Activated effector memory CD4-positive, alpha-beta T cell treated with anti-CD3 and anti-CD28 coated beads, Interleukin-2, amount 50 U/mL, for 16 hours (primary cell): ENCODE measurements at places on chromosomes 2 and 18.

GRCh38 chr18:11984091-11984490, 2.8 kb downstream of the IMPA2 start:
- no peak for DNase-seq

- DNase-seq = no peak
Observed at GRCh38 chr18:25164848-25165811, 186.8 kb downstream of the ZNF521 start.

DNA sequence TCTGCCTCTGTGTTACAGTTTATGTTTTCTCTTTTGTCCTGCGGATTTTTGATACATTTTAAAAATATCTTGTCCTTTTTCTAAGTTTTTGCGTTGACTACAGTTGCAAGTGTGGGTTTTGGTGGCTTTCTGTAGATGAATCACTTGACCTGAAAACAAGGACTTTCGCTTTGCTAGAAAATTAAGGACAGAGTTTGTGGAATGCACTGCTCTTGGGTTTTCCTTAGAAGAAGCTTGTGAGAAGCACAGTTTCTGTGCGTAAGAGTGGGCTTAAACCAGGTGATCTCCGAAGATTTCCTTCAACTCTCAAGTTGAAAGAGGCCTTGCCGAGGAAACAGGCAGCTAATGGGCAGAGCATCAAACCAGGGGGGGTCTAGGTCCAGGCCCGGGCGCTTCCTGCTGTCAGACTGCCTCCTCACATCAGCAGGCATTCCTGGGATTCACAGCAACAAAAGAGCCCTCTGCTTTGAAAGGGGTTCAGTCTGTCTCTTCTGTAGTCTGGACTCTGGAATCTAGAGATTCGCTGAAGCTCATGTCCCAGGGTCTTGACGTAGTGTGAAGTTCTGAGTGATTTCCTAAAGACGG, 17.3 kb downstream of the NCK2 start:
- DNase-seq = no peak

DNA sequence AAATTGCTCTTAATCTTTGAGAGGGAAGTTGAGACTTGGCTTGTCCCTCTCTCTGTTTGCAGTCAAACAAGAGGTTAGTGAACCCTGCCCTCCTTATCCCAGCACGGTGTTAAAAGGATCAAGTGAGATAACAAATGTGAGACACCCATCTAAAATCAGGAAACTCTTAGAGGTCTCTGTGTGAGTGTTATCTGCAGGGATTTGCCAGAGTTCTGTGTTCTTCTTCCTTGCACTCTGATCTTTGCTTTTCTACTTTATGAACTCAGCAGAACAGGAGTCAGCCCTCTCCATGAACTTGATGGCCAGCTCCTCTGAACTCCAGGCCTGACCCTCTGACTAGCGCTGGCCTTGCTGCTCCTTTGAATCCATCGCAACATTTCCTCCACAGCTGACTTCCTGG, 123.8 kb downstream of the NCKAP5 start:
- no peak for DNase-seq

- no peak for DNase-seq
Observed at GRCh38 chr18:10863026-10863425, 286.3 kb downstream of the PIEZO2 start.

DNA sequence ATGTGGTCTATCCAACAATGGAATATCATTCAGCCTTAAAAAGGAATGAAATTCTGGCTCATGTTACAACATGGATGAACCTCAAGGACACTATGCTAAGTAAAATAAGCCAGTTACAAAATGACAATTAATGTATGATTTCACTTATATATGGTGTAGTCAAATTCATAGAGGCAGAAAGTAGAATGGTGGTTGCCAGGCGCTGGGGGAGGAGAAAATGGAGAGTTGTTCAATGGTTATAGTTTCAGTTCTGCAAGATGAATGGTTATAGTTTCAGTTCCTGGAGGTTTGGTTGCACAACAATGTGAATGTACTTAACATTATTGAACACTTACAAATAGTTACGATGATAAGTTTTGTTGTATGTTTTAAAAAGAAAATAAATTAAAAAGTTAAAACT, 79.2 kb upstream of the IL1R2 start:
- no peak for DNase-seq

- DNase-seq = no peak
Observed at GRCh38 chr18:36578871-36579710, 249.7 kb downstream of the TPGS2 start.

GRCh38 chr18:7414459-7414858, 152.7 kb upstream of the PTPRM start:
- DNase-seq = no peak

DNA sequence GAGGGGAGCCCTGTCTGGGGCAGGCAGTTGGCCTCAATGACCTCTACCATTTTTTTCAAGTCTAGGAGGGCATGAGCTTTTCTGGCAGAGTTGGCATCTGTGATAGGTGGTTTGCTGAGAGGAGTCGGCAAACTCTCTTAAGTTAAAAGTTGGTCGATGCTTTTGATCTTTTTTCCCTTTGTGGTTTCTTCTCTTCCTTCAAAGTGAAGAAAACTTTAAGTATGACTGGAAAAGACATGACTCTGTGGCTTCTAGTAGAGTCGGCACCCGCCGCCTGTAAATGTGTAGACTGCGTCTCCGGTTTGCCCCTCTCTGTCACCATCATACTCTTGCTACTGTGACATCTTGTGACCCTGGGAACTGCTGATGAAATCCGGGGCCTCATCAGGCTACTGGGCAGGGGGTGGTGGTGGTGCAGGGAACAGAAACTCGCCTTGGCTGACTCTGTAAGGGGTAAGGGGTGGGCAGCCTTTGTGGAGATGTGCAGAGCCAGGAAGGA, 21.1 kb downstream of the INPP5D start:
- peak; percentile 83 for DNase-seq

- no peak for DNase-seq
Observed at GRCh38 chr2:12616456-12617156, 100.1 kb upstream of the TRIB2 start.

DNA sequence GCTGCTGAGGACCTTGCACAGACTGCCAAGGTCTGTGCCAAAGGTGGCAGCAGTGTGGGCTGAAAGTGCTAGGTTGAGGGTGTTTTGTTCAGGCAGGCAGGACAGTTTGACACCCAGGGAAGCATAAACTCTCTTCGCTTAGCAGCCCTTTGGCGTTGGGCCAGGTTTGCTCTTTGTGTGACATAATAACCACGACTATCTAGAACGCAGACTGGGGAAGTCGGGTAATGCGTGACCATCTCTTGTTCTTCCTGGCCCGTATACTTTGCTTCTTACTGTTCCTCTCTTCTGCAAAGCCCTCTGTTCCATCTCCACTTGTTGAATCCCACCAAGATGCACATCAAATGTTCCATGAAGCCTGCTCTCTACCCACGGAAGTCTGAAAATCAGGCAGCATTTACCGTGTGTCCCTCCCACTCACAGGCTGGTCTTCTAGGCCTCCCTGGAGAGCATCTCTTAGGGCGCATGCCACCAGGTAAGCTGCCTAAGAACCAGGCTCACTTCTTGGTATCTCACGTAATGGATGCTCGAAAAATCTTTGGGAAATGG, 96.7 kb upstream of the LMAN1 start:
- DNase-seq = no peak

- DNase-seq = peak; percentile 42
Observed at GRCh38 chr2:239940861-239941570, 84.1 kb downstream of the NDUFA10 start.

- no peak for DNase-seq
Observed at GRCh38 chr2:9247786-9248185, 41.2 kb downstream of the ASAP2 start.
